DMS153 (cell line): ENCODE measurements at places on chromosomes 3 and 15.

- DNase-seq = no peak
These were observed 19.2 kb downstream of the PLD1 start for GRCh38 chr3:171790898-171791691.

DNA sequence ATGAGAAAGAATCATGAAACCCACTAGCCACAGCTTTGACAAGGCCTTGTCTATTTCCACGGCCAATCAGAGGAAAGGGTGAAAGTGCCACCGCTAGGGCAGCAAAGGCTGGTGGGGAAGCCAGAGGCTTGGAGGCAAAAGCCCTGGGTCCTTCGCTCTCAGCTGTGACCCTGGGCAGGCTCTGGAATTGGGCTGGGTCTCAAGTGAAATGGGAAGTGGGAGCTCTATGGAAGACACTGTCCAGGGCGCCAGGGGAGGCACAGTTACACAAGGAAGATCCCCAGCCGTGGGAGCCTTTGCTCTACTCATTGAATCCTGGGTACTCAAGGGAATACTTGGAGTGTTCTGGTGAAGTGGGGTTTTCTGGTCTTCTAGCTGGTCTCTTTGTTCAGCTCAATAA is 136.2 kb downstream of the ASB7 start:
- no peak for DNase-seq

GRCh38 chr15:69926006-69926405 is 171.7 kb downstream of the TLE3 start:
- DNase-seq = no peak

DNA sequence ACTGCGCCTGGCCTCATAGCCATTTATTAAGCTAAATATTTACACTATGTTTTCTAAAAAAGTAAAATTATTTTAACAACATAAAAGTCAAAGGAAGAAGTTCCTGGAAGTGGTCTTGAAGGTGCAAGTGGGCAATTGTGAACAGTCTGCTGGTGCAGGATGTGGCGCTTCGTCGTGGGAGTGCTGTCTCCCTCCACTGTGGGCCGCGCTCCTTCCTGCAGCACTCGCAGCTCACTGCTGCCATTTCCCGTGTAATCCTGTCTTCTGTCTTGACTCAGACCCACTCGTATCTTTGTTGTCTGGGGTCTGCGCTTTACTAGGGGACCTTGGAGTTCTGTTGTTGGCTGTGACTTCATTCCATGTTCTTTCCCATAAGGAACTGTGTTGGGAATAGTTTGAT is 56.3 kb downstream of the APBA2 start:
- DNase-seq = no peak

GRCh38 chr15:98952381-98952803 is 55.2 kb downstream of the PGPEP1L start:
- DNase-seq = no peak

DNA sequence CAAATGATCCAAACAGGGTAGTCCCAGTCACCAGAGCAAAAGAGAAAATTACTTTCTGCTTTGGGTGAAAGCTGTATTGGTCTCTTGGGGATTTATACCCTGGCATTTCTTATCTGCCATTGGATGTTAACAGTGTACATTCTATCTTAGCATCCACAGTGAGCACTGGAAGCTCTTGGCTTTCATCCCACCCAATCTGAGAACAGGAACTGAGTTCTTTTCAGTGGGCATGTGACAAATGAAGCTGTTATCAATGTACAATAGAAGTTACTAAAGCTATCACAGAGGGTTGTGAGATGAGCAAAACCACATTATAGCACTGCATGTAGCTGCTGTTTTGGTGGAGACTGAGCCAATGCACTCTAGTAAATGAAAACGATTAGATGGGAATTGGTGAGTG is 300.7 kb downstream of the TUSC7 start:
- DNase-seq = no peak

GRCh38 chr3:190860521-190860920 is 2.0 kb downstream of the GMNC start:
- DNase-seq = no peak
